ENCODE measurements at places on chromosomes 7 and 10.

DNA sequence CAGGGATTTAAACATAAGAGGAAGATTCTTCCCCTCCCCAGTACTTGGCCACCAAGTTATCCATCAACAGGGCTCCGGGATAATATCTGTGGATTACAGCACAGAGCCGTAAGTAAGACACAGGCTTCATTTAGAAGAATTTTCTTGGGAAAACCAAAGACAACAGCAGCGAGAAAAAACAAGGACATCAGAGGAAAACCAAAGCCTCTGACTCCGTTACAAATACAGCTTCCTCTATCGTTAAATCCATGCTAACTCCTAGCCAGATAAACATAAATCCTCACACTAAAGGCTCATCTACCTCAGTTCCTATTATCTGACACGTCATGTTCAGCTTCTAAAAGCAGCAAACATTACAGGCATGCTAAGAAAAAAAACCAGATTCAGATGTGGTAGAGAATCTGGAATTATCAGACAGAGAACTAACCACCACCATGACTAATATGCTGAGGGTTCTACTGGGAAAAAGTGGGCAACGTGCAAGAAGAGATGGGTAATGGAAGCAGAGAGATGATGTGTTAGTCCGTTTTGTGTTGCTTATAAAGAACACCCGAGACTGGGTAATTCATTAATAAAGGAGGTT, 48.4 kb downstream of the BRI3 start:
- DNase-seq: no peak

- DNase-seq: no peak
Measured at GRCh38 chr7:20340839-20341238, 10.1 kb downstream of the ITGB8 start.

GRCh38 chr7:97847791-97848190, 24.4 kb downstream of the ASNS start:
- no peak for DNase-seq

- DNase-seq: no peak
Measured at GRCh38 chr7:120334475-120334874, 61.5 kb downstream of the KCND2 start.

- DNase-seq: no peak
Measured at GRCh38 chr10:48801001-48801421, 116.3 kb downstream of the WDFY4 start.

DNA sequence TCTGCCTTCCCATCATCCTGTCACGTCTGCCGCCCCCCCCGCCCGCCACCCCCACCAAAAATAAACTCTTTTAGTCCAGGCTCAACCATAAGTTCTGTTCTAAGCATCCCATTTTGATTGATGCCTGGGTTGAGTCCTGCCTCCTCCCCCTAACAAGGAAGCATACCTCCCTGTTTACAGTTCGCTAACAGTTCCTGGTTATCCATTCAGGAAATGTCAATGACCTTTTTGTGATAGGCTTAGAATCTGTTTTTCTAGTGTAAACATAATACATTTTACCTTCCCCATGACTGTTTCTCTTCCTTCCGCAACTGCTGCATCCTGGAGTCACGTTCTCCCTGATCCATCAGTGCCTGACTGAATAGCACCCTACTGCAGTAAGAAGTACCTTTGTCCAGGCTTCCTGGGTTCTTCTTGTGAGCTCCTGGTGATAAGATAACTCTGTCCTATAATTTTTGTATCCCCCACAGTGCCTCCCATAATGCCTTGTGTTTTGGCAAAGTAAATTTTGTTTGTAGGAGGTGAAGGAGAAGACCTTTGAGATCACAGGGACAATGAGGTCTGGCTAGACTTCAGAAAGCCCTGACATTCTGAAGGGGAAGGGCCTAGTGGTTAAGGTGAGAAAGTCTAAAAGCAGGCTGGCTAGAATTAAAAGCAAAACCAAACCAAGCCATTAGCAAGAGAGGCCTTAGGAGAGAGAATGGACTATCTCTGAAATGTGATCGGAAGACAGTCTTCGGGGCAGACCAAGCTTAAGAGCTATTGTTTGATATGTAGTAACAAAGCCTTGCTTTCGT, 7.3 kb downstream of the AGFG2 start:
- DNase-seq: no peak

DNA sequence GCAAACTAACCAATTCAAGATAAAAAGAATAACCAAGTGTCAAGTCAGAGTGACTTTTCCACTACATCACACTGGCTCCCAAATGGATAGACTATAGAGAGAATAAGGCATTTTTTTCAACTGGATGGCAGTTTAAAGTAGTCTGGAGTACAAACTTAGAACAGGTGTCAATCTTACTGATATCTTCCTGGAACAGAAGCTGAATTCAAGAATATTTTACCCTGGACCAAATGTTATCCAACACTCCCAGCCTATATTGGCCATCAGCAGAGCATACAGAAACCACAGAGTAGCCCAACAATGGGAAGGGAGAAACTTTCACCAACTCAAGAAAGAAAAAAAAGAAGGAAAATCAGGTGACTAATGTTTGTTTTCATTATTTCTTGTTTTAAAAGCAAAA, 11.5 kb downstream of the IDE start:
- no peak for DNase-seq

DNA sequence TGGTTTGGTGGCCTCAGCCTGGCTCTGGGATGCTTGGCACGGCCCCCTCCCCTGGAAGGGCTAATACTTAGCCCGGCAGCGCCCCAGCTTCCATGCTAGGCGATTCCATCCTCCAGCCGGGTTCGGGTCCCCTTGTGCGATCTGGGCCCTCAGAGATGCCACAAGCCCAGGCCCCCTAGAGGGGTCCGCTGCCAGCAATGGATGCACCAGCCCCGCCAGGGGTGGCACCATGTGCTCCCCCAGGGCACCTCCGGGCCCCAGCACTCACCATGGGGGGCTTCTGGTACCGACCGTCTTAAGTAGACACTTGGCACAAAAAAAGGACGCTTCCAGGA, 125.7 kb upstream of the KCTD7 start:
- DNase-seq: no peak

DNA sequence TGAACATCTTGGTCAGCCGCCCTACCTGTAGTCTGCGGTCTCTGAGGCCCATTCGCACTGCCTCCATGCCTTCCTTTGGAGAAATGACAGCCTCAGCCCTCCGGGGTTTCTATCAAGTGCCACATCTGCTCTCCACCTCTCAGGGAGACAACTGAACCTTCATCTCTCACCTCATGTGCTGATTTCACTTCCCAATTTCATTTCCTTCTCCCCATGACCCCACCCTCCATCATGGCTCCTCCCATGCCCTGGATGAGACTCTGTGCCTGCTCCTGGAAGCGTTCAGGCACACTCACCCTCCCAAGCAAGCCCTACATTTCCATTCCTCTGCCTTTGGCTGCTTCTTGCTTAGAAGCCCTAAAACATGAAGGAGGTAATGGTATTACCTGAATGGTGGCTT, 7.8 kb upstream of the SCD start:
- no peak for DNase-seq

DNA sequence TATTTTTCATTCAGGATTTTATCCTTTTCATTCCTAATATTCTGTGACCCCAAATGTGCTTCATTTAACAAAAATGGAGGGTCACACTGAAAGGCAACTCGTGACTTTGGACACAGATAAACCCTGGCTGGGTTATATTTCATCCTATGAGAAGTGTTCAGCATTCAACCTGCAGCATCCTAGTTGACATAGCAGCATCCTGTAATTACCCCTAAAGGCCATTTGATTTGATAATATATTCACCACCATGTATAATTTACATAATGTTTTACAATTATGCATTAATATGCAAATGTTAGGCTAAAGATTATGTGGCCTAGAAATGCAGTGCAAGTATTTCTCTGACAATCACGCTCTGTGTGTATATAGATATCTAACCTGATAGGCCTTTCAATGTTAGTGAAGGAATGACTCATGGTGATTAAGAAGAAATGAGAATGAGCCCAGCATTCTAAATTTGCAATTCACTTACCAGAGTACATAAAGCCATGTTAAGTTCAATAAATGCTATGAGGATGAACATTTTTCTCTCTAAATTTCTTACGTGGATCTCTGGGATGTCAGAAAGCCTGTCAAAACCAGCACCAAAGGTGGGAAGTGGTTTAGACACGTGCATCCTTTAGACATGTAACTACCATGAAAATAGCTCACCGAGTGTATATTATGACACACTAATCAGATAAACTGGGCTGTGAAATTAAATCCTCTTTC, 337.7 kb upstream of the AOAH start:
- no peak for DNase-seq

DNA sequence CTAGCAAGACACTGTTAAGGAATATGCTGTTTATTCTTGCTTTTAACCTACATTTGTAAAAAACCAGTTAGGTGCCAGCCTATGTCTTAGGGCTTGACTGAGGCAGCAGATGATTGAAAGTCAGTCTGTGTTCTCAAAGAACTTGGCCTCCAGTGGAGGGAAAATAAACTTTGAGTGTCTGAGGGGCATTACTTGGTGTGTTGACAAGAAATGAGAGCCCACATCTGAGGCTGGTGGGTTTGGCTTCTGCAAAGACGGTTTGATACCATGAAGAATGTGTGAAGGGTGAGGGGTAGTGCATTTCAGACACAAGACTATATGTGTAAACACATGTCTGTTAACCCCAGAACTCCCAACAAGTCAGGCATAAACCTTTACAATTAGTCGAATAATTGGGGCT, 28.5 kb downstream of the CCSER2 start:
- DNase-seq: no peak

DNA sequence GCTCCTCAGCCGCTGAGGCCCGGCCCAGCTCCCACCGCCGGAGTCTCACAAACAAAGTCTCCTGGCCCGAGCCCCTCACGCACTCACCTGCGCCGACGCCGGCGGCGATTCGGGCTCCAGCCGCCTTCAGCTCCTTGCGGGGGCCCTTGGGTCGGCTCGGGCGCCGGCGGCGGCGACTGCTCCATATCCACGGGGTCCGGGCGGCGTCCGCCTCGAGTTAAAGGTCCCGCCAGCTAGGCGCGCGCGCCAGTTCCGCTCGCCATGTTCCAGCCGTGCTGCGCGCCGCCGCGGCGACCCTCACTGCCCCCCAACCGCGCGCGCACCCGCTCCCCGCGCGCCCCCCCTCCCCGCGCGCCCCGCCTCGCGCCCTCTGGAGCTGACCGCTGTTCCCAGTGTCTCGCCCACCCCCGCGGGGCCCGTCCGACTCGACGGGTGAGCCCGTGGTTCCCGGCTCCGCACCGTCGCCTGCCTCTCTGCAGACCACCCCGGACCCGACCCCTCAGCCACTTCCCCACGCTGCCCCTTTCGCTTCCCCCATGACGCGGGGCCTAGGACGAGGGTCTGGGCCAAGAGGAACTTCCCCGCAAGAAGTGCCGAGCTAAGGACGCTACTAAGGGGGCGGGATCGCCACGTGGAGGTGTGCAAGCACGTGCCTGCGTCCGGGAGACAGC, 396.1 kb downstream of the ZNF33B start:
- DNase-seq: no peak

GRCh38 chr10:84567133-84567532, 238.7 kb downstream of the CCSER2 start:
- no peak for DNase-seq

- no peak for DNase-seq
Measured at GRCh38 chr10:97659589-97659988, 19.1 kb downstream of the PI4K2A start.

DNA sequence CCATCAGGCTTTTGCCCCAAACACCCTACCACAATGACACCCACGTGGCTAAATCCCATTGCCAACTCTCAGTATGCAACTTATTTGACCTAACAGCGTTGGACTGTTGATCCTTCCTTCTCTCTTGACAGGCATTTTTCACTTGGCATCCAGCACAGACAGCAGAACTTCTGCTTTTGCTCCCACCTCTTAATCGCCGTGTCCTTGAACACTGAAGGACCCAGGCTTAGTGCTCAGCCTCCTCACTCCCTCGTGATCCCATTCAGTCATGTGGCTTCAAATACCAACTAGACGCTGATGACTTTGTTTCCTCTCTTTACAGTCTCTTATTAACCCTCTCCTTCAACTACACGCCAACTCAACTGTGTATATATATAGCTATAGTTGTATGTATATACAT, 25.0 kb downstream of the ZFAND2A start:
- DNase-seq: no peak

DNA sequence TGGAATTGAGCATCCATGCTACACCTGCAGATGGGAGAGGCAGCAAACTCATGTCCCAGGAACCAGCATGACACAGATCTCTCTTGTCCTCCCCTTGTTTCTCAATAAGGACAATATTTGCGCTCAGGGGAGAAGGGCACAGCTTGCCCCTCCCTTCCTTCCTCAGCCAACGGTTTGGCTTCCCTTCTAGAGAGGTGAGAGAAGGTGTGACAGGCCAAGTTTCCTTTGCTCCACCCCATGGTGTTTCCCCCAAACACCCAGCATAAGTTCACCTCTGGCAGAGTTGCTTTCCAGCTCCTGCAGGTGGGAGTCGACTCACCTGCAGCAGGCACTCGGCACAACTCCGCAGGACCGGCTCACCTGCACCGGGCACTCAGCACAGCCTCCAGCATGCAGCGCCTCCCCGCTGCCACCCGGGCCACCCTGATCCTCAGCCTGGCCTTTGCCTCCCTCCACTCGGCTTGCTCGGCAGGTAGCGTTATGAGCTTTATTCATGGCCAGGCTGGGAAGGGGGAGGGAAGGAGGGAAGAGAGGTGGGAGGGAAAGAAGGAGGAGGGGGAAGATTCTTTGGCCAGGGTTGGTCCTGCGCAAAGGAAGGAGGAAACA, at the start of the genes ATP6V0A4 and TMEM213:
Gene ATP6V0A4, minus strand, starts transcription at position 482 of the 606 bp plus-strand sequence. CDS start 26,949 bp downstream, outside the sequence.
Gene TMEM213, plus strand, starts transcription at position 280 of the 606 bp plus-strand sequence. Its CDS starts 111 bp downstream, at position 391.
- DNase-seq: no peak

DNA sequence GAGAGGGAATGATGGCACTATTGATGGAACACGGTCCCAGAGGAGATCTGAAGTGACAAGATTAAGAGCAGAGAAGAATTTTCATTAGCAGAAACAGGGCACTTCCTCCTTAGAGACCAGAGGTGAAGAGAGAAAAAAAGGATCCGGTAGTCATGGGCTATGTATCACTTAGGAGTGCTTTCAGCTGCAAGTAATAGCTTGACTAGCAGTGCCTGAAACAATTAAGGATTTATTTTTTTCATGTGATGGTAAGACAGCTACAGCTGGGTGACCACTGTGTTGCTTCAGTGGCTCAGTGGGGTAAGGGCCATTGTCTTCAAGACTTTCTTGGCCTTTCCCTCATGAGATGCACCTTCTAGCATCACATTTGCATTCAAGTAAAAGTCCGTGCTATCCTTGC, 515.1 kb upstream of the GALNT17 start:
- no peak for DNase-seq

Measured in stimulated activated CD8-positive, alpha-beta memory T cell treated with anti-CD3 and anti-CD28 coated beads, Interleukin-7, amount 100 ng/mL, for 1 hour (primary cell).